Hindlimb muscle (tissue), 1 donor: ENCODE measurements at places on chromosomes 16 and 17. TPM values are rescaled to one million over a fixed set of nuclear protein-coding genes. Genes with fewer than 3 reads are reported as not detected.

Gene MLST8
- polyA plus RNA-seq = 41.0 TPM

Gene EVI2B
- 4.0 TPM for polyA plus RNA-seq

Gene GAST
- polyA plus RNA-seq = not detected

Gene MED1
- 27.0 TPM for polyA plus RNA-seq

Gene CCDC154
- polyA plus RNA-seq = 2.5 TPM

Gene SDR42E1
- 0.66 TPM for polyA plus RNA-seq
